ENCODE measurements at places on chromosomes 16 and 17.

DNA sequence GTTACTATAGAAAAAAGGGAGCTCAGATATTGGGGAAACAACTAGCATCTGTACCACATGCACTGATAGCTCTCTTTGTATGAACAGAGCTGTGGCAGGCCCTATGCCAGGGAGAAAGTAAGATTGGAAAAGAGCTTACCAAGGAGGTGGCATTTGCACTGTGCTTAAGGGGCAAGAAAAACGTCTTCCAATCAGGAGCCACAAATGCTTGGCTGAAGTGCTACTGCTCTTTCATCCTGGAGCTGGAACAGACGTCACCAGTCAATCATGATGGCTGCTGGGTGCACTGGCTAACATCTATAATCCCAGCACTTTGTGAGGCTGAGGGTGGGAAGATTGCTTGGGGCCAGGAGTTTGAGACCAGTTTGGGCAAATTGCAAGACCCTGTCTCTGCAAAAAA, 218.5 kb downstream of the SEC14L1 start:
- DNase-seq, result no peak

GRCh38 chr17:14205992-14206461, 30.6 kb downstream of the CDRT15 start:
- DNase-seq, result peak; percentile 90

- DNase-seq, result peak; percentile 87
Measured at GRCh38 chr16:57810197-57811031, 8.1 kb upstream of the KIFC3 start.

GRCh38 chr16:75506107-75506506, 10.9 kb upstream of the CHST6 start:
- no peak for DNase-seq

DNA sequence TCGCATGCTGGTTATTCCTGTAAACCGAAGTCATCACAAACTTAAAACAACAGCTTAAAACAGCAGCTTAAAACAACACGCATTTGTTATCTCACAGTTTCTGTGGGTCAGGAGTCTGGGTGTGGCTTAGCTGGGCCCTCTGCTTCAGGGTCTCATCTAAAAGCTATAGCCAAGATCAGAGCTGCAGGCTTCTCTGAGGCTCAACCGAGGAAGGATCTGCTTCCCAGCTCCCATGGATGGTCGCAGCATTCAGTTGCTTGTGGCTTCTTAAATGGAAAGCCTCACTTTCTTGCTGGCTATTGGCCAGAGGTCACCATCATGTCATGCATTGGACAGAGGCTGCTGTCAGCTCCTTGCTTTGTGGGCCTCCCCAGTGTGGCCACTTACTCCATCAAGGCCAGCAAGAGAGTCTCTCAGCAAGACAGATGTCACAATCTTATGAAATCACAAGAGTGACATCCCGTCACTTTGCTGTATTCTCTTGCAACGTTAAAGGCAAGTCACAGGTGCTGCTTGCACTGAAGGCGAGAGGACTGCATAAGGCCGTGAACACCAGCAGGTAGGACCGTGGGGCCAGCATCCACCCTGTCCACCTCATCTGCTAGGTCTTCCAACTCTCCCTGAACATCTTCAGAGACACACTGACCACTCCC, 117.9 kb upstream of the TNRC6C start:
- DNase-seq, result peak; percentile 37

GRCh38 chr17:80871341-80871740, 120.3 kb upstream of the CHMP6 start:
- no peak for DNase-seq

DNA sequence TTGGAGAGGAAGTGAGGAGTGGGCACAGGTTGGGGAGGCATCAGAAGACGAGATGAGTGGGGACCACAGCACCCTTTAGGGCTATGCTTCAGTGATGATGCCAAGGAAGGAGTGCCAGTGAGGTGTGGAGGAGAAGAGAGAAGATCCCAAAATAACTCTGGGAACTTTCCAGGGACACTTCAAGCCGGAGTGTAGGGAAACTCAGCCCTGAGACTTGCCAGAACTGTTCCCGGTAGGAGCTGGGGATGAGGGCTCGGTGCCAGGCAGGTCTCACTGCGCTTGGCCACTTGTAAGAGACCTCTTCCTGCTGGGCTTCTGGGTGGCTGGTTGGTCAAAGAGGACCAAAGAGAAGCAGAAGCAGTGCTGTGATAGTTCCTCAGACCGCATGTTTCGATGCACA, 63.6 kb downstream of the SHISA6 start:
- no peak for DNase-seq

DNA sequence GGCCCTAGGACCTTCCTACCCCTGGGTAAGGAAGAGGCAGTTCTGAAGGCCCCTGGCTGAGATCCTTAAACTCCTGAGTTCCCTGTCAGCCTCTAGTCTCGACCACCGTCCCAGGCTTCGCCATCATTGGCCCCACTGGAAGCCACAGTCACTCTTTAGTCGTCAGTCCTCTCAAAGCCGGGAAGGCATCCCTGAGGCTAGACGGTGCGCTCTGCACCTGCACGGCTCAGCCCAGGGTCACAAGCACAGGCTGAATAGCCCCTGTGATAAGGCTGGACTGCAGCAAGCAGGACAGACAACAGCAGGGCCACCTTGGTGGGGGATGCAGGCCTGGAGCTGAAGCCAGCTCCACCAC, 3.3 kb upstream of the HEXIM1 start:
- peak; percentile 42 for DNase-seq

GRCh38 chr17:40354221-40355122, 10.1 kb downstream of the GJD3 start:
- peak; percentile 16 for DNase-seq

DNA sequence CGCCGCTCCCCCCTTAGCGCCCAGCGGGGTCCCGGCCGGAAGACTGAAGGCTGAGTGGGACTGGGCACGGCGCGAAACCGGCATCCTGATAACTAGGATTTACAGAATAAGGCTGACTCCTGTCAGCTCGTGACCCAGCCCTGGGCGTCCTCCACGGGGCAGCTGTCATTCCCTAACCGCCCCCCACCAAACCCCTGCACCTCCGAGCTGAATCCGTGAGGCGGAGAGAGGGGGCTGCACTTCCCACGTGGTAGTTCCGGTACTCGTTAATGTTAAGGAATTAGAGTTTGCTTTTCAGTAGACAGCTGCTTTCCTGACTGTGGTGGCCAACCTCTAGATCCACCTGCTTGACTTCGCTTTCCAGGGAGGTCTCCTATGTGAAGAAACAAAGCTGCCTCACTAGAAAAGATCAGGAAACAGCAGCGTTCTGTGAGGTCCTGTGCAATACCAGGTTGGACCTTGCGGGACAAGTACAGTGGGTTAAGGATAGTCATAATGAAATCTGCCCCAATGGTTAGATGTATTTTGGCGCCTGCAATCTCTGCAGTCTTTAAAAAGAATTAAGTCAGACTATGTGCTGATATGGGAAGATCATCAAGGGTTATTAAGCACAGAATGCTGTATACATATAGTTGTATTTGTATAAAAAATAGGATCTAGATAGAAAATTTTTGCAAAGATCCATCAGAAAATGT, 1.1 kb upstream of the WBP2 start:
- no peak for DNase-seq
